GM12891 (cell line): ENCODE measurements at places on chromosomes 6 and 20.

DNA sequence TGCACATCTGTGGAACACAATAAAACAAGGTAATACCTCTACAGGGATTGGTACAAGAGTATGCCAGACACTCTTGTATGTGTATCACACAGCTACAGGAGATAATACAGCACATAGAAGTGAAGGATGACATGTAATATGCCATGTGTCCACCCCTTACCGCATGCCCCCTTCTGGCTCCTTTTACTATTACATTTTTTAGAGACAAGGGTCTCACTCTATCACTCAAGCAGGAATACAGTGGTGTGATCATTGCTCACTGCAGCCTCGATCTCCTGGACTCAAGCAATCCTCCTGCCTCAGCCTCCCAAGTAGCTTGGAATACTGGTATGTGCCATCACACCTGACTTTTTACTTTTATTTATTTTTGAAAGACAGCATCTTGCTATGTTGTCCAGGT, 4.2 kb upstream of the NCR3 start:
- DNase-seq: no peak

- DNase-seq: no peak
Observed at GRCh38 chr20:5973172-5973571, 22.7 kb downstream of the MCM8 start.

DNA sequence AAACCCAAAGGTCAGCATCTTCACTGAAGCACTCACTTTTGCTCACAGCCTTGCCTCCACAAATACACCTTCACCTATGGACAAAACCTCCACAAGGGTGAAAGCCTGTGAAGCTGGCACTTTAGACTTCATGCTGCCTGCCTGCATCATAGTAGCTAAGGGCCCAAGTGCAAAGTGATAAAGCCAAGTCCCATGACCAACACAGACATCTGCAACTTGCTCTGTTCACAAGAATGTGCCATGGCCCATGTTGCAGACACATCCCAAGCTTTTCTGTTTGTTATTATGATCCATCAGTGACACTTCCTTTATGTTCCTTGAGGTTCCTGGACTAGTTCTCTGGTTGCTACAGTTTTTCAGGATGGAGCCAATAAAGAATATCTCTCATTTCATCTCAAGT, 31.1 kb downstream of the BTBD3 start:
- DNase-seq: no peak

- DNase-seq: no peak
Observed at GRCh38 chr20:32391003-32391402, 32.9 kb downstream of the ASXL1 start.

DNA sequence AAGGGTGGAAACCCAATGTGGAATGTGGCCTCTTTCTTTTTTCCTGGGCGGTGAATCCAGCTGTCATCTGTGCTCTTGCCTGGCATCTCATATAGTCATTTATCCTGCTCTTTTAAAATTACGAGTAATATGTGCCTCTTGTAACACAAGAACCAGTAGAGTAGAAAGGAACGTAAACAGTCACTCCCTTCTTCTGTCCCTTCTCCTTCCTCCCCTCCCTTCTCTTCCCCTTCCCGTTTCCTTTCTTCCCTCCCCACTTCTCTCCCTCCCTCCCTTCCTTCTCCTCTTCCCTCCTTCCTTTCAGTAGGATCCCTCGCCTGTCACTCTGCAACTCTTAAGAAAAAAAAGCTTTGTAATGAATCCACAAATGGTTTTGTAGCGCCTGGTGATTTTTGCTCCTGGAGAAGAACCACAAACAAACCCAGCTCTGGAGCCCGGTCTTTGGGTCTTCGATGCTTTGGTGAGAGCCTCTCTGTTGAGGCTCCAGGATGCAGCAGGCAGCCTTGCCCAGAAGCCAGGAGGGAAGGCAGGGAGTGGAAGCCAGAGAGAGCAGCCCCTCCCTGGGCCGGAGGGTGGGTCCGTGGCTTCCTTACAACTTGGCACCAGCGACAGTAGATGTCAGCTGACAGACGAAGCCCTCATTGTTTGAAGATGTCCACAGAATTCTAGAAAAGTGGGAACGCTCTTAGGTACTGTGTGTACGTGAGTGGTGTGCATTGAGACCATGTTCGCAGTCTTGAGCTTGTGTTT, 15.0 kb downstream of the DUSP22 start:
- no peak for DNase-seq

DNA sequence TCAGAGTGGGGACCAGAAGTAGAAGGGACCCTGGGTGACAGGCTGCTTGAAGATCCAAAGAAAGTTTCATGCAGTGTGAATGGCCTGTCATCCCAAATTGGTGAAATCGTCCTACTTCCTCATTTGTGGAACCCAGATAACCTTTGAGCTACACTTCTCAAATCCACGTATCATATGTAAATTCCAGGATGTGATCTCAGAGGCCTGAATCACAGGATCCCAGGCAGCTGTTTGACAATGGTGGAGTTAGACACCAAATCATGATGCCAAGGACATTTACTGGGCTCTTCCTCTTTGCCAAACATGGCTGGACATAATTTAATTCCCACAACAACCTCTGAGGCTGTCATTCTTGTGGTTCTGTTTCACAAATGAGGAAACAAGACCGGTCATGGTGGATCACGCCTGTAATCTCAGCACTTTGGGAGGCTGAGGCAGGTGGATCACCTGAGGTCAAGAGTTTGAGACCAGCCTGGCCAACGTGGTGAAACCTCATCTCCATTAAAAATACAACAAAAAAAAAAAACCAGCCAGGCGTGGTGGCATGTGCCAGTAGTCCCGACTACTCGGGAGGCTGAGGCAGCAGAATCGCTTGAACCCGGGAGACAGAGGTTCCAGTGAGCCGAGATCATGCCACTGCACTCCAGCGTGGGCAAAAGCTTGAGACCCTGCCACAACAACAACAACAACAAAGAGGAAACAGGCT, 39.9 kb upstream of the TTPAL start:
- no peak for DNase-seq

DNA sequence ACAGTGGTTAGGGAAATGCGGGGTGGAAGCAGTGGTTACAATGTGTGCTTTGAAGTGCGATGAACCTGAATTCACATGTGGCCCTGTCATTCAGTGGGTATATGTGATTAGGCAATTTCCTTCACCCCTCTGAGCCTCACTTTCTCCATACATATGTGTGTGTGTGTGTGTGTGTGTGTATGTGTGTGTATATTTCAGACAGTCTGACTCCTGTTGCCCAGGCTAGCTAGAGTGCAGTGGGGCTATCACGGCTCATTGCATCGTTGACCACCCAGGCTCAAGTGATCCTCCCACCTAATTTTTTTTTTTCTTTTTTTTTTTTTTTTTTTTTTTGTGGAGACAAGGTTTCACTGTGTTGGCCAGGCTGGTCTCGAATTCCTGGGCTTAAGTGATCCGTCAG, 6.3 kb downstream of the PPP1R14C start:
- DNase-seq: no peak

DNA sequence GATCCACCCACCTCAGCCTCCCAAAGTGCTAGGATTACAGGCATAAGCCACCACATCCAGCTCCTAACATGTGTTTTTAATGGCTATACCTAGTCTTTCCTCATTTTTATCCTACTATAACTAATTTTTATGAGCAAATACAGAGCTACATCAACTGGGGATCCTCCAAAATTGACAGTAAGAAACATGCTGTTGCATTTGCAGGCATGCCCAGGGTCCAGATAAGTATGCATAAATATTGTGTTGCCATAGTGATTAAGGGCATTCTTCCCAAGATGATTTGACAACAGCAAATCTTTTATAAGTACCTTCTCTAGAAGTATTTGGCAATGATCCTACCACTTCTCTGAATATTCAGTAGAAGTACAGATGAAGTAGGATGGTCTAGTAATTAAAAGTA, 41.9 kb upstream of the MOXD1 start:
- DNase-seq: no peak

- no peak for DNase-seq
Observed at GRCh38 chr6:109118871-109119354, 23.6 kb downstream of the CEP57L1 start.

DNA sequence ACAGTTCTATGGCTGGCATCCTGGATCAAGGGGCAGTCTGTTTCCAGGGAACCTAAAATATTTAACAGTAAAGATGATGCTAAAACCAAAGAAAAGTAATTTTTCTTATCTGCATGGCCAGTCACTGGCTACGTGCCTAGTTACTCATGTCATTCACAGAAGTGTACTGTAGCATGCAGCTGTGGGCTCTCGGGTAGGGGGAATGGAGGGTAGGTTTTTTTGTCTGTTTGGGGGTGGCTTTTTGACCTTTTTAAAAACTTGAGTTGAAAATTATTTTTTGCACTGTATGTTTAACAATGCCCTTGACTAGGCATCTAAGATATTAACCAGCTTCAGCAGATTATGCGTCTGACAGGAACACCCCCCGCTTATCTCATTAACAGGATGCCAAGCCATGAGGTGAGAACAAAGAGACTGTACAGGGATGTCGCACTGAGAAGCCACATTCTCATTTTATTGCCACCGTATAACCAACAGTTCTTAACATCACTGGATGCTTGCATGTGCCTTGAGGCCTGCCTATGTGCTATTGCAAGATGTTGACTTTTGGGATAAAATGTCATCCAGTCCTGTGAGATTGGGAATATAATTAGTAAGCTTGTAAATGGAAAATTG, 30.3 kb upstream of the MAPK13 start:
- no peak for DNase-seq

- no peak for DNase-seq
Observed at GRCh38 chr20:6152777-6153176, 29.9 kb upstream of the FERMT1 start.

DNA sequence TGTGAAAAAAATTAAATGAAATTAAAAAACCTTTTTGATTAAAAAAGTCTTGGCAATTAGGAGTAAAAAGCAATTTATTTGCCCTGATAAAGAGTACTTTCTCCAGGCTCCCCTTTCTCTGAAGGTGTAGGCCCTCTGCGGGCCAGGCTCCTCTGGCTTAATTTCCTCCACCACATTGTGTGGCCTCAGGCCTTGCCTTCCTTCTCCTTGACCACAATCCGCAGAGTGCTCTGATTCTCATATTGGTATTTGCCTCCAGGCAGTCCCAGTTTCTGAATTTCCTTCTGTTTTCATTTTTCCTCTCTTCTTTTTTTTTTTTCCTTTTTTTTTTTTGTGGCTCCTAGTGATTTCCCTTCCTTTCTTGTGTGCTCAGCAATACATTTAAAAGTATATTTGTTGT, 96.4 kb downstream of the AIG1 start:
- no peak for DNase-seq

DNA sequence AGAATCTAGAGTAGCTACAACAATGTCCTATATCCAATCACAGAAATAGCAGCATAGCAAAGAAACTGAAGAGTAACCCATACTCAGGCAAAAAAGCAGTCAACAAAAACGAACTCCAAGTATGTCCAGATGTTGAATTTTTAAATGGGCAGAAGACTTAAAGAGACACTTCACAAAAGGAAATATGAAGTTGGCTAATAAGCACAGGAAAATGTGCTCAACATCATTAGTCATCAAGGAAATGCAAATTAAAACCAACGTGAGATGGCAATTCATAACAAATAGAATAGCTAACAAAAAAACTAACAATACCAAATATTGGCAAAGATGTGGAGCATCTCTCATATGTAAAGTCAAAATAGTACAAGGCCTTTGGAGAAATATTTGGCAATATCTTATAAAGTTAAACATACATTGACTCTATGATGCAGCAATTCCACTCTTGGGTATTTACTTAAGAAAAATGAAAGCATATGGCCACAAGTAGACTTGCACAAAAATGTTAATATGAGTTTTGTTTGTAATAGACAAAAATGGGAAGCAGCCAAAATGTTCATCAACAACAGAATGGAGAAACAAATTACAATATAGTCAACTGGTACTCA, 37.7 kb downstream of the FRK start:
- no peak for DNase-seq

DNA sequence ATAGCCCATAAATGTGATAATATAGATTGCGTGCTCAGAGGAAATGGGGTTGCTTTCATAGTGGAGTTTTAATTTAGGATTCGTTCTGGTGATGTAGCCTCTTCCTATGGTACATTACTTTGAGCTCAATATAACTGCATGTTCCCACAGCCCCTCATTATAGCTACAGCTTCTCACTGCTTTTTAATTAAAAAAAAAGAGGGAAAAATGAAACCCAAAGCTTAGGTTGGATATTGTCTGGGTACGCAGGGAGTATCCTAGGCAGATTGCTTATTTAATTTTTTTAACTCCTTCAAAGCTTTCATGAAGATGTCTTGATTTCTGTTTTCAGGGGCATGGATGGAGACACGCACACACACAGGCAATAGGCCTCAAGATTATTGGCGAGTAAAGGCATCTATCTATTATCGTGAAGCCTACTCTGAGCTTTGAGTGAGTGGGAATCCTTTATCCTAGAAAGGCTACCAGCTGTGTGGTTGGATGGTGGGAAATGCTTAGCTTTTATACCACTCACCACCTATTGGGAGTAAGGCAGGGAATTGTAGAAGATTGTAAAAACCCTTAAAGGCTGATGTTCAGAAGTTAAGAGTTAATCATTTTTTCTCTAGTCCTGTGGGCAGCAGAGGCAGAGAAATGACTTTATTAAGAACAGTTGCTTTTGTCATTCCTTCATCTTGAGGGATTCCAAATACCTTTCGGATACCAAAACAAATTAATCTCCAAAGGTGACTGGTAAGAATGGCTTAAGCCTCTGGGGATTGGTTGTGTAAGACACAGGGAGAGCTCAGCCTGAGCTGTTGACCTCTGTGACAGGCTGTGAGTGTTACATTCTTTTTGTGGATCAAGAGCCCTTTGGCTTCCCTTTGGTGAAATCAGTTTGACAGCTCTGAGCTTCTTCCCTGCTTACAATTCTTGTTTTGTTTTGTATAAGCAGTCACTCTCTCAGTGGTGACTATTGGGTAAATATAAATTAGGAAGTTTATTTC, 33.4 kb downstream of the CTNNBL1 start:
- DNase-seq: no peak

GRCh38 chr6:138493413-138493812, 5.9 kb downstream of the NHSL1 start:
- DNase-seq: no peak

- no peak for DNase-seq
Observed at GRCh38 chr20:20188647-20189046, 136.3 kb downstream of the CFAP61 start.

- no peak for DNase-seq
Observed at GRCh38 chr6:40165036-40165709, 230.9 kb upstream of the MOCS1 start.

- DNase-seq: peak; percentile 17
Observed at GRCh38 chr6:16576451-16577368, 184.6 kb downstream of the ATXN1 start.

DNA sequence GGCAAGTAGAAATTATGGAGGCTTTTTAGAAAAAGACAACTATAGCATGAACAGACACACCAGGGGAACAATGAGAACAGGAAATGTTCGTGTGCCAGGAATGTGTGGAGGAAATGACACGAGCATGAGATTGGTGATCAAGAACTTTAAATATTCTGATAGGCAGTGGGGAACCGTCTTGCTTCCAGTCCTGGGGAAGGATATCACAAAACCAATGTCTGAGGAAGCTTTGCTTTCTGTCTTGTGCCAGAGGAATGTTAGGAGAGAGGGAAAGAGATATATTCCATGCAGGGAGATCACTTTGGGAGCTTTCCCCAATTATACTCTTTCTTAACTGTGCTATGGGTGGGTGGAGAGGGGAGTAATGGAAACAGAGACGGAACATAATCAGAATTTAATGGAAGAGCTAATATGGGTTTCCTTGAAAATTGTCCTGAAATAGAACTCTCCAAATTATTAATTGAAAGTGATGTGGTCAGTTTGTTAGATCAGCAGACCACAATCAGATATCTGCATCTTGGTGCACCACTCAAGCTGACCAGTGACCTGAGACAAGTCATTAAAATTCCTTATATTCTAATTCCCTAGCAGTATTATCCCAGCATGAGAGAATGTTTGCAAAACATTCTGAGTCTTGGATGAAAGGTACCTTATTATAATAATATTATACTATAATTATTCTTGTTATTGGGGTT, 178.2 kb downstream of the SOX4 start:
- DNase-seq: no peak

- no peak for DNase-seq
Observed at GRCh38 chr20:35657271-35657670, 7.4 kb downstream of the CPNE1 start.
